ENCODE measurements at places on chromosomes 4 and X. TPM values are rescaled to one million over a fixed set of nuclear protein-coding genes. Genes with fewer than 3 reads are reported as not detected.

The SMIM10 gene
- 9.6 TPM for total RNA-seq

The CLGN gene
- 4.8 TPM for total RNA-seq

The CLCN5 gene
- total RNA-seq: 26.3 TPM

The PAGE4 gene
- total RNA-seq: 13.3 TPM

The PLP1 gene
- total RNA-seq: 68.2 TPM

The SH3TC1 gene
- total RNA-seq: 20.5 TPM

The PABPC1L2A gene
- not detected for total RNA-seq

The MED14 gene
- total RNA-seq: 66.7 TPM

The SYNPO2 gene
- total RNA-seq: 428 TPM

The RAPGEF2 gene
- 78.7 TPM for total RNA-seq

The WNK3 gene
- total RNA-seq: 8.7 TPM

The ASB11 gene
- 0.74 TPM for total RNA-seq

The MAGEA2 gene
- not detected for total RNA-seq

The STOX2 gene
- total RNA-seq: 35.7 TPM

The PNMA6F gene
- not detected for total RNA-seq

The INTU gene
- 33.6 TPM for total RNA-seq

The AMBN gene
- total RNA-seq: not detected

The IL1RAPL2 gene
- 3.3 TPM for total RNA-seq

The TLR6 gene
- total RNA-seq: 8.8 TPM

The ZFP42 gene
- total RNA-seq: 0.11 TPM

The MANBA gene
- 62.2 TPM for total RNA-seq

The ZDHHC9 gene
- total RNA-seq: 25.2 TPM

The HOPX gene
- 45.9 TPM for total RNA-seq

The GYPB gene
- total RNA-seq: 5.8 TPM

The NSG1 gene
- total RNA-seq: 5.4 TPM

The SSX3 gene
- not detected for total RNA-seq

The PSAPL1 gene
- total RNA-seq: 0.05 TPM

The IQCM gene
- not detected for total RNA-seq

The OTC gene
- total RNA-seq: 0.63 TPM

The ARMCX1 gene
- total RNA-seq: 71.3 TPM

The TAF7L gene
- 0.26 TPM for total RNA-seq

The RNF175 gene
- total RNA-seq: 3.3 TPM

The C4orf54 gene
- 10.1 TPM for total RNA-seq

The ELK1 gene
- total RNA-seq: 8.6 TPM

The ARL9 gene
- total RNA-seq: 0.32 TPM

The SPATA4 gene
- 0.11 TPM for total RNA-seq

The GATA1 gene
- total RNA-seq: not detected

The FAM9C gene
- total RNA-seq: 0.05 TPM

The FAM133A gene
- 1.5 TPM for total RNA-seq

The ITM2A gene
- 338 TPM for total RNA-seq

The CXCL11 gene
- total RNA-seq: 0.85 TPM

The CXorf49 gene
- total RNA-seq: not detected

The KIF4A gene
- total RNA-seq: 7.2 TPM
